ENCODE measurements at places on chromosomes 2 and 18. TPM values are rescaled to one million over a fixed set of nuclear protein-coding genes. Genes with fewer than 3 reads are reported as not detected.

RELCH gene
- 29.7 TPM for total RNA-seq

SLC4A5 gene
- total RNA-seq: 3.9 TPM

ST6GAL2 gene
- total RNA-seq: 15.5 TPM

LDLRAD4 gene
- total RNA-seq: 52.3 TPM

EMILIN1 gene
- total RNA-seq: 323 TPM
